ENCODE measurements at places on chromosomes 16 and 17. TPM values are rescaled to one million over a fixed set of nuclear protein-coding genes. Genes with fewer than 3 reads are reported as not detected.

Gene HOXB2
- total RNA-seq, result 1.1 TPM

Gene TPSD1
- not detected for total RNA-seq

Gene HS3ST3B1
- total RNA-seq, result 1.9 TPM

Gene OMG
- not detected for total RNA-seq

Gene GSG1L
- total RNA-seq, result not detected

Data from Caco-2 (cell line).